ENCODE measurements at places on chromosomes 6 and 20.

- DNase-seq: no peak
Measured at GRCh38 chr6:24910331-24910960, 25.3 kb downstream of the RIPOR2 start.

DNA sequence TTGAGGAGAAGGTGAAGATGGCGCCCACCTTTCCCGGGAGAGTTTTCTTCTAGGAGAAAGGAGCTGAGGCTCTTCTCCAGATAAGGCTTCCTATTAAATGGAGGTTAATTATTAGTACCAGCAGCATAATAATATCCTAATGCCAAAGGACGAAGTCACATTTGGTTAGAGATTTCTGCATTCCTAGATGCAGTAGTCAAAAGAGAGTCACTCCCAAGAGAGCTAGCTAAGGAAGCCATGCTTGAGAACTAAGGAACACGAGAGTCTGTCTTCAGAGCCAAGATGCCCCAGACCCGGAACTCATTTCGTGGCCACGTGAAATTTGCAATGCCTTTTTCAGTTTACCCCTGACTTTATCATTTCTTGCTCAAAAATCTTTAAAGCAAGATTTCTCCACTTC lies 132.7 kb downstream of the TSHZ2 start:
- no peak for DNase-seq

DNA sequence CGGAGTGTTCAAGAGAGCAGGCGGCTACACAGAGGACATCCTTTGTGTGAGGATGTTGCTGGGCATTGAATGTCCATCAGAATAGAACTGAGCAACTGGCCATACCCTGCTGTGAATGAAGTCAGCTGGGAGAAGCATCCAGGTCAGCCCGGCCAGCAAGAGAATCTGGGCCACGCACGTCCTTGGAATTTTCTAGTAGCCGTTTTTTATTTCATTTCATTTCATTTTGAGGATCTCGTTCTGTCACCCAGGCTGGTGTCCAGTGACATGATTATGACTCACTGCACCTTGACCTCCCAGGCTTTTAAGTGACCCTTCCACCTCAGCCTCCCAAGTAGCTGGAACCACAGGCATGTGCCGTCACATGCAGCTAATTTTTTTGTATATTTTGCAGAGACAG lies 97.9 kb downstream of the SSR1 start:
- no peak for DNase-seq

DNA sequence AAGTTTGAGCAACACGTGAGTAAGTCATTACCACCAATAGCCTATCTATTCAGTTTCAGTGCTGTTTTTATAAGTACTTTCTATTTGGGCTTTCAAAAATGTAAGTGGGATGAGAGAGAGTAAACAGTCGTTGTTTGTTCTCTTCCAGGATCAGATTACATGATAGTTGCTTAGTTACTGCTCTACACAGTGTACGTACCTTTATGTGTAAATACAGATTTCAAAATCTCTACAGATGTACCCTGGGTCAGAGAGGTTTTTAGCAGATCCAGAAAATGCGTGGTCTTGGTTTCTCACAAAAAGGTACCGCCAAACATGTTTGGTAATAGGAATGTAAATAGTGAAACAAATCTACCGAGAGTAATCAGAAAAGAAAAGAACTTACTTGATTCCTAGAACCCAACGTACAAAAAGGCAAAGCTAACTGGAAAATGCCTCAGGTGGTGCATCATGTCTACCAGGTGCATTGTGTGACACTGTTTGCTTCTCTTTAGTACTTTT lies 421.1 kb downstream of the BCKDHB start:
- no peak for DNase-seq

GRCh38 chr6:31094389-31094881 lies 17.9 kb downstream of the C6orf15 start:
- no peak for DNase-seq

GRCh38 chr6:169070506-169071176 lies 183.0 kb downstream of the THBS2 start:
- peak; percentile 100 for DNase-seq

GRCh38 chr6:105550955-105551620 lies 148.2 kb upstream of the PREP start:
- no peak for DNase-seq

DNA sequence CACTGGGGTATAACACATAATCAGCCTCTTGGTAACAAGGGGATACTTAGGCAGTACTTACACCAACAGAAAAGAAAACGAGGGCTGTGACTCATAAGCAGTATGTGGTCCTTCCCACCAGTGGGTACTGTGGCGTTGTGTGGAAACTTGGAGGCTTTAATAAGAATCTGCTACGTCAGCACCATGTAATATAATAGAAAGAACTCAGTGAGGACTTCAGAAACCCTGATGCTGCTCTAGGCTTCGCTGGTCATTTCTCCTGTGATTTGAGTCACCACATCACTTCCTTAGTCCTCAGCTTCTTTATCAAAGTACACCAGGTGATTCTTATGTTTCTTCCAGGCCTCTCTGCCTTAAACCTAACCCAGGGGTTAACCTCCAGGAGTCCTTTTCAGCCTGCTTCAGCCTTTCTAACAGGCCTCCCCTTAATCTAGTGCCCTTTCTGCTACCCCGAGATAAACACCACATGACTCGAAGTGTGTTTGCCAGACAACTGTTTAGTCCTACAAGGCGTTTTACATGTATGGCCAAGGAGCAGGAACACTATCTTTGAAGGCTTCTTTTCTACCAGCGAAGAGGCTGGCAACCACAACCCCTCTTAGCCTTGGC lies 68.5 kb downstream of the FYN start:
- no peak for DNase-seq

- DNase-seq: no peak
Measured at GRCh38 chr6:13870214-13870830, 54.4 kb upstream of the RNF182 start.

- DNase-seq: no peak
Measured at GRCh38 chr6:129426343-129426742, 283.6 kb downstream of the ARHGAP18 start.

DNA sequence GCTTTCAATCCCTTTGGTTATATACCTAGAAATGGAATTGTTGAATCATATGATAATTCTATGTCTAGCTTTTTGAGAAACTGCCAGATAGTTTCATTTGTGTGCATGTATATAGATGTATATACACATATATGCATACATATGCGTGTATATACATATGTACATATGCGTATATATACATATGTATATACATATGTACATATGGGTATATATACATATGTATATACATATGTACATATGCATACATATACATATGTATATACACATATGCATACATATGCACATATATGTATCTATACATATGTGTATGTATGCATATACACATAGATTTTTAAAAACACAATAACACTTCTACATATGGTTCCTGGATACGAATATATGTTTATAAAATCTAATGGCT lies 8.4 kb downstream of the SF3B5 start:
- no peak for DNase-seq

GRCh38 chr6:26556263-26557070 lies 18.3 kb downstream of the HMGN4 start:
- DNase-seq: peak; percentile 84

DNA sequence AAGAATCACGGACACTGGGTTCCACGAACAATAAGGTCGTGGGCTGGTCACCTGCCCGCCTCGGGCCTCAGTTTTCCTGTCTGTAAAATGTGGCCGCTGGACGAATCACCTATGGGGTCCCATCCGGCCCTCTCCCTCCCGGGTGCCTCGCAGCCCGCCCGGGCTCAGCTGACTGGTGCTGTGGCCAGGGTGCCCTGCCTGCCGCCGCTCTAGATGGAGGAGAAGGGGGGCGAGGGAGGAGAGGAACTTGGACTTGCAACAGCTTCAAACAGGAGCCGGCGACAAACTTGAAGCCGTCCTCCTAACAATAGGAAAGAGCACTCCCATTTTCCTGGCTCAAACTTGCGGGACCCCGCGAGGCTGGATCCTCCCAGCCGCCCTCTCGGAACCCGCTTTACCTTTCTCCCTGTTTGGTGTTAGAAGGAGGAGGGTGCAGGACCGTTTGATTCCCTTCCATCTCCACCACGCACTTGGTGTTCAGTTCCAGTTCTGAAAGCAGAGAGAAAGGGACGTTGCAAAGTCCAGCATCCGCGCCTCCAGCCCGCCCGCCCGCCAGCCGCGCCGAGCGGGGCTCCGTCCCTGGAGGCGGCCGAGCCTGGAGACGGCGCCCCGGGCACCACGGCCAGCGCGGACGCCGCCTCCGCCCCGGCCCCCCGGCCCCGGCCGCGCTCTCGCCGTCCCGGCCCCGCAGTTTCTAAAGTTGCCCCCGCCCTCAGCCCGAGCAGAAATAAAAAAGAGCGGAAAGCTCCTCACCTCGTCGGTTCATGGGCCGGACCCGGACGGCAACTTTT lies 584 bp downstream of the KIF13A start:
- no peak for DNase-seq

- DNase-seq: no peak
Measured at GRCh38 chr6:120096696-120097260, 747.2 kb upstream of the MAN1A1 start.

DNA sequence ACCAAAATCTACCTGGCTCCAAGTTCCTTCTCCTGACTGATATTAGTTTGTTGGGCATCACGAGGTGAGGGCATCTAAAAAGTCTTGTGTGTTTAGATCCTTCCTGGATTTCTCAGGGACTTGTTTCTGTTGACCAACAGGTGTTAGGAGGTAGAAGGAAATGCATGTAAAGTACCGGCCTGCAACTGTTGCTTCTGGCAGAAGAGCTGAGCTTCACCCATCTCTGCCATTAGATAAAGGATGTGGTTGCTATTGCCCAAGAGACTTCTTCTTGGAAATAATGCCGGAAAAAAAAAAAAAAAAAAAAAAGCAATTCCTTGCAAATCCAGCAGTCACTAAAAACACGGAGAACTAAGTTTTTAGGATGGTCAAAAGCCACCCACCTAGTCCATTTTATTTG lies 303.1 kb downstream of the CDH26 start:
- DNase-seq: no peak

DNA sequence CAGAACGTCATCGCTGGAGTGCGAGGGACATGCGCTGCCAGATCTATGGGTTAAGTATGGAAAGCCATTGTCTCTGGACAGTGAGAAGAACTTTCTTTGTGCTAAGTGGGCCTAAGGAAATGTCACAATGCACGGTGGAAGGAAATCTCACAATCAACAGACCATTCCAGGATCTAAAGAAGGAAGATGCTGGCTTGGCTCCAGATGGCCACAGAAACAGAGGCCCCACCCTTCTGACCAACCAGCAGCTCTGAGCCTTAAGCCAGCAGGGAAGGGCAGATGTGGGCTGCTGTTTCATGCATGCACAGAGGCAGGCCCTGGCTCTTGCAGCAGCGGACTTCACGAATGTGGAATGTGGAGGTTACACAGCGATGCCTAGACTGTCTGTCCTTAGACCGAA lies 156.3 kb downstream of the SOBP start:
- DNase-seq: no peak

- no peak for DNase-seq
Measured at GRCh38 chr6:66940003-66940402, 1233.0 kb upstream of the EYS start.

DNA sequence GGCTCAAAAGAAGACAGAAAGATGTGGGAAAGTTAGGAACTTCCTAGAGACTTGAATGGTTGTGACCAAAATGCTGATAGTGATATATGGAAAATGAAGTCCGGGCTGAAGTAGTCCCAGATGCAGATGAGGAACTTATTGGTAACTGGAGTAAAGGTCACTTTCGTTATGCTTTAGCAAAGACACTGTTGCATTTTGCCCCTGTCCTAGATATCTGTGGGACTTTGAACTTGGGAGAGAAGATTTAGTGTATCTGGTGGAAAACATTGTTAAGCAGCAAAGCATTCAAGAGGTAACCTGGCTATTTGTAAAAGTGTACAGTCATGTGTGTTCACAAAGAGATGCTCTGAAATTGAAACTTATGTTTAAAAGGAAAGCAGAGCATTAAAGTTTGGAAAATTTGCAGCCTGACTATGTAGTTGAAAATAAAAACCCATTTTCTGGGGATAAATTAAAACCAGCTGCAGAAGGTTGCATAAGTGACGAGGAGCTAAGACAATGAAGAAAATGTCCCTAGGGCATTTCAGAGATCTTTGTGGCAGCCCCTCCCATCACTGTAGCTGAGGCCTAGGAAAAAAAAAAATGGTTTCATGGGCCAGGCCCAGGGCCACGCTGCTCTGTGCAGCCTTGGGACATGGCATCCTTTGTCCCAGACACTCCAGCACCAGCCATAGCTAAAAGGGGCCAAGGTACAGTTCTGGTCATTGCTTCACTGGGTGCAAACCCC lies 1692.2 kb downstream of the HACE1 start:
- DNase-seq: no peak

GRCh38 chr6:99130897-99131873 lies 183.4 kb upstream of the FBXL4 start:
- no peak for DNase-seq

DNA sequence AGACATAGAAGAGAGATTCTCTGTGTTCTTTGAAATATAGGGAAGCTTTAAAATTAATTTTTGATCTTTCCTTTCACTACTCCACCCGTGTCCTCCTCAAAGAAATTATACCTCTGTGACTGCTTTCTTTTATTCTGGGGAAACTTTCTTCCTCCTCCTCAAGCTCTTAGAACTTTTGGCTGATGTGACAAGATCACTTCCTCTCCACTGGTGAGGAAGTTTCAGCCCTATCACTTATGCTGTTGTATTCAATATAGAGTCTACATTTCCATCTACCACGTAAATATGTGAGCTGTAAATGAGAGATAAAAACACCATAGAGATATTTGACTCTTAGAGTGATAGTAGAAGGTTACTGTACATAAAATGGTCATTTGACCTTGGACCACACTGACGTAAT lies 141.9 kb upstream of the SASH1 start:
- no peak for DNase-seq

DNA sequence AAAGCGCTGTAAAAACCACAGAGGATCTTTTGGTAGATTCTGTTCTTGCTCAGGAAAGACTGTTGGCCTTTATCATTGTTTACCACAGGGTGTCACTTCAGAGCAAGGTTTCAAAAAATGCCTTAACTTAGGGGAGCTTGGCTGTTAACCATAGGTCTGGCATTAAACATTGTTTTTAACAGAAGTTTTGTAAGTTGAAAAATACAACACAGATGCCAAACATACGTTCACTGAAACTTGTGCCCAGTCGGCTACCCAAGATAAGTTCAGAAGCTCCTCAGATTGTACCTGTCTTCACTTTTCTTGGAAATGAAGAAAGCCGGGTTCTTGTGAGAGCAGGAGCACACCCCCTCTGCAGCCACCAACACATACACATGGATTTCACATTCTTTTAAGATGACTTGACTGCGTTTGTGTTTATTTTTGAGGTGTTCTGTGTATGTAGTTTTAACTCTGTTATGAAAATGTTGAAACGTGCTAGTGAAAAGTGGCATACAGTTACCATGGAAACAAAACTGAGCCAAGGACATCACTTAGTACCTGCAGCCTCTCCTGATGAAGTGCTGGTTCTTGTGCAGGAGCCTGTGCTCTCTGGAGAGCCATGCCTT lies 64.9 kb downstream of the SYCP2L start:
- no peak for DNase-seq

Measured in GM04503 (cell line).